ENCODE measurements at places on chromosomes 7 and 10. TPM values are rescaled to one million over a fixed set of nuclear protein-coding genes. Genes with fewer than 3 reads are reported as not detected.
A peak's percentile ranks its signal among the peaks of the same experiment; 100 is the strongest.

GRCh38 chr7:32858648-32859047 is 32.9 kb downstream of the KBTBD2 start:
- DNase-seq = no peak

- no peak for DNase-seq
Measured at GRCh38 chr7:360454-361100, 70.6 kb downstream of the FOXL3 start.

DNA sequence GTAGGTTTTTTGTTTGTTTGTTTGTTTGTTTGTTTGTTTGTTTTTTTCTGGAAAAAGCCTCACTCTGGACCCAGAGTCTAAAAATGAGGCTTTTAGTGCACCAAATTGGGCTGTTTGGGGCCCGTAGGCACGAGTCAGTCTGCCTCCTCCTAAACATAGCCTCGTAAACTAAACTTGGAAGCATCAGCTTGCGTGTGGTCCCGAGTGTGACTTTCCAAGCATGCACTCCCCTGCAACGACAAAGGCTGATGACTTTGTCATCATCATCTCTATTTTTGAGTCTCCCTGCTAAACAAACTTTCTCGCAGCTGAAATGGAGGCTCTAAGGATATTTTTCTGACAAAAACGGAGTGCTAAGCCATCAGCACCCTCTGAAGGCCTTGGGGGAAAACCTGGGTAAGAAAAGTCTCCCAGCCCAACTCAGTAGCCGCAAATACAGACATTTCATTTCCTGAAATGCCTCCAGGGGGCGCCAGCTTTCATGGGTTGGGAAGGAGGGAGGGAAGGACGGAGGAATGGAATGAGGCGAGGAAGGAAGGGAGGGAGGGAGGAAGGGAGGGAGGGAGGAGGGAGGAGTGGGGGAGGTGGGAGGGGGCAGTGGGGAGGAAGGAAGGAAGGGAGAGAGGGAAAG is 245.9 kb downstream of the KCNMA1 start:
- DNase-seq = peak; percentile 96

DNA sequence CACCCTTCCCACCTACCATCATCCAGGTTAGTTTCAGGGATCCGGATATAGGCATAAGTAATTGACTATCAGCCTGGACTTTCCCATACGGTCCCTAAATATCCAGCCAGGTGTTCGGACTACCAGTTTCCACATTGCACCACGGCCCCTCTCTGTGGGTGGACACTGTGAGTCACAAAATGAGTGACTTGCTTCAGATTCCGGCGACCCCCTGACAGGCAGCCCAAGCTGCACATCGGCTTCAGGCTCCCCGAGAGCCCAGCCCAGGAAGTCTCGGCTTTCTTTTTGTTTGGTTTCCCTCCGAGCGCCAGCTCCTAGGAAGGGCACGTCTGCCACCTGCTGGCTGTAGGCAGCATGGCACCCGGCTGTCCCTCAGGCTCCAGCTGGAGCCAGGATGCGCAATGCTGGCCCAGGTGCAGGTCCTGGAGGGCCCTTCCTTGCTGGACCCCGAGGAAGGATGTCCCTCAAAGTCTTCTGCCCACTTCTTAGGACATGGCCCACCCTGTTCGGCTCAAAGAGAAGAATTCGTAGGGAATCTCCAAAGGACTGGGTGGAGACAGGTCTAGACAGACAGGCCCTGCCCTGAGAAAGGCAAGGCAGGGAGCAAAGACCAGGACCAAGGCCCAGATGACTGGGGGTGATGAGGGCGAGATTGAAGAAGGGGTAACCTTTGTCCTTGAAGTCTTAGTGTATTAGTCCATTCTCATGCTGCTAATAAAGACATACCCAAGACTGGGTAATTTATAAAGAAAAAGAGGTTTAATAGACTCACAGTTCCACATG is 10.6 kb downstream of the HABP2 start:
- peak; percentile 87 for DNase-seq

The CCDC172 gene
- 3.0 TPM for total RNA-seq

The ZNF727 gene
- total RNA-seq = not detected

GRCh38 chr10:1579141-1579491 is 158.2 kb downstream of the ADARB2 start:
- DNase-seq = no peak

The AHCYL2 gene
- 28.4 TPM for total RNA-seq

The FAM221A gene
- total RNA-seq = 24.9 TPM

The RBP4 gene
- total RNA-seq = 2.2 TPM

- no peak for DNase-seq
Measured at GRCh38 chr7:159118197-159118595, 26.5 kb downstream of the VIPR2 start.

DNA sequence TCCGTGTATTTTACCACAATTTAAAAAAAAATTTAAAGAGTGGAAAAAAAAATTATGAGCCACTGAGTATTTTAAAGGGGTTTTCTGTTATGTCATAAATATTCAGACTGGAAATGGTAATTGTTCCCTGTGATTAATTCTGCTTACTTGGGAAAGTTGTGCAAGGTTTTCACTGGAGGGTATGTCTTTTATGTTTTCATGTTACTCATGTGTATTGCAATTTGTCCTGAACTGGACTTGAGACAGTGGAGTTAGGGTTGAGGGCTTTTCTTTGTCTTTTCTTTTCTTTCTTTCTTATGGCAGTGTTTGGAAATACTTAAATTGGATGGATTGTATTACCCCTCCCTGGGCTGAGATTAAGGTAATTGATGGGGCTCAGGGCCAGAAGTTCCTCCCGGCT is 257.7 kb downstream of the BAMBI start:
- DNase-seq = no peak

DNA sequence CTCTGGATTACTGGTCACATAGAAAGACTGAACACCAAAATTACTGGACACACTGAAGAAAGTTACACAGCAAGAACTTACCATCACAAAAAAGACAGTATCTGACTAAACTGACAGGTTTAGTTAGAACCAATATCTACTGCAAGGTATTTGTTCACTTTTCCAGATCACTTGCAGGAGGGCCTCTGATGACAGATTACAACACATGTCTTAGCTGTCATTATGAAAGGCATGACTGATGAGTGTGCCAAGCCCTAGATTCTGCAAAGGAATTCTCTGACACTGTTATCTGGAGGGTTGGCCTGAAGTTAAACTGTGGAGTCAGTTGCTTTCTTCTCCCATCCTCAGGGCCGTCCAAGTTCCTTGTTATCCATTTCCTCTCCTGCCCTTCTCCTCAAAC is 242.7 kb downstream of the KIF20B start:
- DNase-seq = no peak

- no peak for DNase-seq
Measured at GRCh38 chr7:135978624-135979023, 1.5 kb upstream of the MTPN start.

DNA sequence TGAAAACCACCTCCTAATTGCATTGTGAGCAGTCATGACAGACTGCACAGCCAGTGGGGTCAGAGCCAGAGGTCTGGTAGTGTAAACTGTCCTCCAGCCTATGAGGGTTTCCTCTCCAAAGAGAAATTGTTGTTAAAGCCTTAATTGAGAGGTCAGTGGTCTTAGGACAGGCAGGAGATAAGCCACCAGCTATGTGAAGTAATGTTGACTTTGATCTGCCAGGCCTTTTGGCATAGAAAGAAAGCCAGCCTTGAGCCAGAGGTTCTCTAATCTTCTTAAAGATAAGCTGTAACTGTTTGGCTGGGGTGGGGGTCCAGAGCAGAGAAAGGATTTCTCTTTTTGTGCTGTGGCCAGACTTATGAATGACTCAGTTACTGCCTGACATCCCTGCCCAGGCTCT is 248.4 kb downstream of the WDR11 start:
- no peak for DNase-seq

The CPXM2 gene
- total RNA-seq = 4.7 TPM

The SKIDA1 gene
- 11.8 TPM for total RNA-seq

DNA sequence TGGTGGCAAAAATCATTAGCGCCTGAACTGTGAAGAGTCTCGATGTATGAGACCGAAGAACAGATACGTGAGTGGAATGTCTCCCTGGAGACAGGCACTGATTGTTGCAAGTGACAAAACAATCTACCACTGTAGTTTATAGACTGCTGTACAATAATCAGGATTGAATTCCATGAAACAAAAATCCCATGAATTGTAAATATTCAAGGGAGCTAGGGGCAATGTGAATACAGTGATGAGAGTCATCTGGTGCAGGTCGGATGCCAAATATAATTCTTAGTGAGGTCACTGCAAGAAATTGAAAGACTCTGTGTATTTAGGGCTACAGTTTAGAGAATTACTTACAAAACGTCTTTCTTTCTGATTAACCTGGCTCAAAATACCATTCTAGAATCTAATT is 594.4 kb upstream of the VSTM2A start:
- no peak for DNase-seq

GRCh38 chr7:6035686-6036085 is 4.5 kb downstream of the ANKRD61 start:
- no peak for DNase-seq

The BAMBI gene
- total RNA-seq = 29.0 TPM

The FAM237B gene
- not detected for total RNA-seq

- DNase-seq = no peak
Measured at GRCh38 chr7:10789170-10789569, 184.5 kb upstream of the PHF14 start.

The OR2A1 gene
- total RNA-seq = not detected

DNA sequence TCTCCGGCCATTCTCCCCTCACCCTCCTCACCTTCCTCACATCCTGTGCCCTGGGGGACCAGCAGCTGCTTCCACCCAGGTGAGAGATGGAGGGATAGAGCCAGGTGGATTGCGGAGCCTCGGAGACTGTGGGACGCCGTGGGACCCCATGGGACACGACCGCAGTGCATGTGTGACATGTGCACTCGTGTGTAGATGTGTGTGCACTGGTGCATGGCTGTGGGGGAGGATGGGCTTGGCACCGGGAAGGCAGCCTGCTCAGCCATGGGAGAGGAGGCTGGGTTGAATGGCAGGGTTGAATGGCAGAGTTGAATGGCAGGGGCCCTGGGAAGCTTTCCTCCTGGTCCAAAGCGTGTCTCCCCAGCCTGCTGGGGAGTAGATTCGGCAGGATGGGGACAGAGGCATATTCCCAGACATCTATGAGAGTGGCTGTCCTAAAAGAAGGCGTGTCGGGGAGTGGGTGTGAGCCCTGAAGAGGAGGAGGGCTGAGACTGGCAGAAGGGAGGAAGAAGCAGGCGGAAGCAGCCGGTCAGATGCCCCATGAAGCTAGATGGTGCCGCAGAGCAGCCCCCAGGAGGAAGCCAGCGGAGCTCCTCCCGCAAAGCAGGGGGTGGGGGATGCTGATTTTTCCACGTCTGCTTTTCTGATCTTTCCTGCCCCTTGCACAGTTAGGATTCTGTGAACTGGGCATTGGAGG is 815 bp downstream of the GIMAP8 start:
- DNase-seq = no peak

DNA sequence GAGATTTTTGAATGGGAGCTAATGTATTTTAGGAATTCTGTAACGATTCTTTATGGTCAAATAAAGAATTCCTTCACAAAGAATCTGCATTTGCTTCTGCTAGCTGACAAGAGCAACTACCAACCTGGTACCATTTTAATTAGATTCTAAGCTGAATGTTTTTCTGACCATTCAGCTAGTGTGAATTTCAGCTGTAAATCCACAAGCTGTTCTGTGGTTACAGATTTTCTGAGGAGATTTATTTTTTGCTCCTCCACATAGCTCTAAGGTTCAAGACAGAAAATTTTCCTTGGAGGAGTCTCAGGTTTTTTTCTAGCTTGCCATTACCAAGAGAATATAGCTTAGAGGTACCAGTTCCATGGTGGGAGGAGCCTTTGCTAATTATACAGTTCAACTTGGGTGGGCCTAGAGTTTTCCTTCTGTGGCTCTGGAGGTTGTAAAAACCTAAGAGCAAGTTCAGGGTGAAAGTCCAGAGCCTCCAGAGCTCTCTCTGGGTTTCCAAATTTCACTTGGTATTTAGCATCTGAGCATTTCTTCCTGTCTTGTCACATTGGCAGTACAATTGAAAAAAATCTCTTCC is 120.1 kb downstream of the JAZF1 start:
- no peak for DNase-seq

DNA sequence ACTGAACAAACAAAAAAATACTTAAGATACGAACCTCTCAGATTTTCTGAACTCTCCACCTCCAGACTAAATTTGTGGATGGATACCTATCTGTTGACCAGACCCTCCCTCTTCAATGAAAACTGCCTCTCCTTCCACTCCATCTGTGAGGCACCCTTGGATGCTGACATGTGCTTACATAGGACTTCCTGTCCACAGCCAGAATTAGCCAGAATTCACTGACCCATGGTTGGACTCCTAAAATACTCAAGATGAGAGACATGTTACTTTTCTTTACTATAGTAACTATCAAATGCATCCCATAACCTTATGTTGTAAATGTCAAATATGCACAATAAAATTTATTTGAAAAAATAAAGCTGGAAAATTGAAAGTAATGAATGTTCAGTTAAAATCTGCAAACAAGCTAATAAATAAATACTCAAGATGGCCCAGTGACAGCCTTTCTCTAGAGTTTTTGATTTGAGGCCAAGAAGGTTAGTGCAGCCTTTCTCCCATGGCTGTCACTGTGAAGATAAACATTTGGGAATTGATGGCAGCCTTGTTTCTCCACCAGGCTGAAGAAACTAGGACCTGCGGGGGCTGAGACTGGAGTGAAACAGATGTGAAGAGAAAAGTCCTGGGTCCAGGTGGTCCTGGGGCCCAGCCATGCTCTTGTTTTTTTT is 287.0 kb downstream of the ZEB1 start:
- DNase-seq = no peak

GRCh38 chr10:66505003-66505657 is 420.7 kb upstream of the LRRTM3 start:
- DNase-seq = no peak

- DNase-seq = no peak
Measured at GRCh38 chr10:15120523-15120922, 23.4 kb downstream of the RPP38 start.

- no peak for DNase-seq
Measured at GRCh38 chr7:113071465-113071864, 15.2 kb downstream of the GPR85 start.
